ENCODE measurements at places on chromosomes 4 and X.

- DNase-seq: no peak
These were observed 514.3 kb downstream of the PCDH7 start for GRCh38 chr4:31234494-31234893.

DNA sequence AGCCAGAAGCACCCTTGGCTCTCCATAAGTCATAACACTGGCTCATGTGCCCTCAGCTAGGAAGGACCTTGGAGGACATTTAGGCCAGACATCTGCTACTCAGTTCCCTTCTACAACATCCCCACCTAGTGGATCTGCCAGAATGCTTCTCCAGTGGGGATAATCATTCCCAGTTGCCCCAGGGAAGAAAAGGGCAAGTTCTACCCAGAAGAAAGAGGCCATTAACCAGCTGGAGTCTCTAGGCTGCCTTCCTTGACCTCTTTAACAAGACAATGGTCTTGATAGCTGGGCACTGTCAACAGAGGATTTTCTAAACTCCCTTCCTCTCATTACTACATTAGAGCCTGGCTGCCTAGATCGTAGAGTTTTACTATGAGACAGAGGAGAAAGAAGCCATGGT lies 42.0 kb downstream of the LGI2 start:
- DNase-seq: no peak

DNA sequence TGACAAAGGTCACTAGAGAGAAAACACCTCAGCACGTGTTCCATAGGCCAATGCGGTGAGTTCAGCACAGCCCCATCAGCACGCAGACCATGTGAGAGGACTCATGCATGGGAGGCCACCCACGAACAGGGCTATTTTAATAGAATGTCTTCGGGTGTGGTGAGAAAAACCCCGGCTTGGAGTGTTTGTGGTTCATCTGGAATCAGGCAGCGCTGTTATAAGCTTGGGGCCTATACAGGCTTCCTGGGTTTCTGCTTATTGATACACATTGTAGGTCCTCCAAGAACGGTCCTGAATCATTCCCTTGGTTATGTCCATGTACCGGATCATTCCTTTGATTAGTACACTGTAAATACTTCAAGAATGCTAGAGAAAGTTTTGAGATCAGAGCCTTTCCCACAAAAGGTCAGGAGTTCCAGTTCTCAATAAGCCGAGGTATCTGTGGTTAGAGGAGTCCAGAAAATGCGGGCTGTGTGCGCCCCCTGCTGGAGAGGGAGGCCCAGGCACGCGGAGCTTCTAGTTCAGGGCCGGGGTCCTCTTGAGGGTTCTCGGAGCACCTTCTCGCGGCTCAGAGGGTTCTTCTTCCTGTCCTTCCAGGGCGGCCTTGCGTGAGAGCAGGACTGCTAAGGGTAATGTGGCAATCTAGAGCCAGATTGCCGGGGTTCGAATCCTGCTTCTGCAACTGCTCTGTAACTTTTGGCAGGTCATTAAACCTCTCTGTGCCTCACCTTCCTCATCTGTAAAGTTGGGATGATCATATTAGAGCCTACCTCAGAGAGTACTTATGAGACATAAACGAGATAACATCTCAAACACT lies 51.8 kb downstream of the TLR10 start:
- DNase-seq: no peak

DNA sequence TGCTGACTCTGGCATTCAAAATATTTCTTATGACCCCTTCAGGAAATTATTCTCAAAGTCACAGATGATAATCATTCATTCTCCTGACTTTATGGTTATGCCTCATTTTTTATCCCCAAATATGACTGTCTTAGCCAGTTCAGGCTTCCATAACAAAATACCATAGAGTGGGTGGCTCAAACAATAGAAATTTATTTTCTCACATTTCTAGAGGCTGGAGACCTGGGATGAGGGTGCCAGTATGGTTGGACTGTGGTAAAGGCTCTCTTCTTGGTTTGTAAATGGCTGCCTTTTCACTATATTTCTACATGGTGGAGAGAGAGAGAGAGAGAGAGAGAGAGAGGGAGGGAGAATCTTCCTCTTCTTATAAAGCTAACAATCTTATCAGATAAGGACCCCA lies 20.5 kb downstream of the FRMD7 start:
- no peak for DNase-seq

DNA sequence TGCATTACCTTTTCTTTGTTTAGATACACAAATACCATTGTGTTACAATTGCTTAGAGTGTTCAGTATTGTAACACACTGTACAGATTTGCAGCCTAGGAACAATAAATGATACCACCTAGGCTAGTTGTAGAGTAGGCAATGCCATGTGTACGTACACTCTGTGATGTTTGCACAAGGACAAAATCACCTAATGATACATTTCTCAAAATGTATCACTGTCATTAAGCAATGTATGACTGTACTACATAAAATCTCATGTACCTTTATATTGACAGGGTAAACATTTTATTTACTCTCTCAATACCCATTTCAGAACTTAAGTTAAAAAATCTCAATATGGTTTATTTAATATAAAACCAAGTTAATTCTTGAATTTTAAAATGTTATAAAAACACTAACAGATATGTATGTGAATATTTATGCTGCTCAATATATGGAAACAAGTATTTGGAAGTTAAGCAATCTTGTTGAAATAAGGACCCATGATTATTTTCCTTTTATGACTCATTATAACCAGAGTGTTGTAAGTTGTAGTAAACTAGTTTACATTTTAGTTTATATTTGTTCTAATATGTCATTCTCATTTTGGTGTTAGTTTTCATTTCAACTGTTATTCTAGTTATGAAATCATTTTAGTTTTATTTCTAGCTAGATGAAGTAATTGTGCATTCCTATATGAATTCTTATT lies 409.2 kb downstream of the TLL1 start:
- no peak for DNase-seq

DNA sequence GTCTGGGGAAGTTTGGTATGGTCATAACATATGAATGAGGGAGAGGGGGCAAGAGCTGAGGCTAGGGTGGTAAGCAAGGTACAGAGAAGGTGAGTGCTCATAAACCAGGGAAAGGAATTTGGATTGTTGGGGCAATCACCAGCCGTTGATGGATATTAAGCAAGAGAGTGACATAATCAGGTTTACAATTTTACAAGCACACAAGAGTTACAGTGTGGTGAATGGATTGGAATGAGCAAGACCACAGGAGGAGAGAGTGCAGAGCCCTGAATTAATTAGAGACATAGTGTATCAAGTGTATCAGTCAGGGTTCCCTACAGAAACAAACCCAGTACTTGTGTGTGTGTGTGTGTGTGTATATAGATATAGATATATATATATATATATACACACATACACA lies 18.7 kb upstream of the FMR1NB start:
- no peak for DNase-seq

GRCh38 chr4:148258535-148258934 lies 183.7 kb downstream of the NR3C2 start:
- DNase-seq: no peak

- no peak for DNase-seq
These were observed 1.4 kb downstream of the PRKG2 start for GRCh38 chr4:81213671-81214070.

- DNase-seq: no peak
These were observed 126.7 kb downstream of the RBM47 start for GRCh38 chr4:40502934-40503333.

GRCh38 chr4:186029571-186030398 lies 39.2 kb upstream of the TLR3 start:
- DNase-seq: no peak

DNA sequence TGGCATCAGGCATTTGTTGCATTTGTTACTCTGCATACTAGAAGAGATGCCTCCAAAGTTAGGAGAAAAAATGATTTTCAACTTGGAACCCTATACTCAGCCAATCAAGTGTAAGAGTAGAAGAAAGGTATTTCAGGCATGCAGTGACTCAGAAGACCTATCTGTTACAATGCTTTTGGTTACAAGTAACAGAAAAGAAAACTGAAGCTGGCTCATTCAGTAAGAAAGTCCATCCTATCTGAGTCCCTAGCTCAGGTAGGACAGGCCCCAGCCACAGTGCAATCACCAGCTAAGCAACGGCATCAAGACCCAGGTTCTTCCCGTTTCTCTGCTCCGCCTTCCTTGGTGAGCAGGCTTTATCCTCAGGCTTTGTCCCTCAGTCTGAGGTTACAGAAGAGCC lies 23.3 kb downstream of the MECP2 start:
- DNase-seq: no peak

DNA sequence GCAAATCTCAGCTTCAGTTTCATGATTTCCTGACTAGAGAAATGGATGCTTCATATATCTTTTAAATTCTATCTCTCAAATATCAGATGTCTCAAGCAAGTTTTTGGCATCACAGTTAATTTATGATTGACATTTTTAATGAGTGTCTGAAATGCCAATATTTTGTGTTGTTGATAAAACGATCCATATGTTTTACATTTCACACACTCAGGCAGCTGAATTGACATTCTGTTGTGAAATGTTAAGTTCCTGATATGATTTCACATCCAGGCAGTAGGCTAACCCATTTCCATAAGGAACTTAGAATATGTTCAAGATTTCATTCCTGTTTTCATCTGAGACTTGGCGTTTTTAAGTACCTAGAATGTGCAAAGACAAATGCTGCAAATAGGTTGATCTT lies 650.6 kb downstream of the PCDH18 start:
- no peak for DNase-seq

GRCh38 chr4:155973639-155974475 lies 20.2 kb upstream of the CTSO start:
- DNase-seq: no peak

- DNase-seq: no peak
These were observed 626.5 kb upstream of the CPEB2 start for GRCh38 chr4:14375816-14376215.

- no peak for DNase-seq
These were observed 32.0 kb upstream of the COL25A1 start for GRCh38 chr4:109334129-109335105.

- DNase-seq: no peak
These were observed 1.5 kb downstream of the ELF4 start for GRCh38 chrX:130108647-130109428.

GRCh38 chr4:109079201-109079600 lies 223.3 kb downstream of the COL25A1 start:
- DNase-seq: no peak

- DNase-seq: no peak
These were observed 12.7 kb upstream of the GTPBP6 start for GRCh38 chrX:331151-331824.

DNA sequence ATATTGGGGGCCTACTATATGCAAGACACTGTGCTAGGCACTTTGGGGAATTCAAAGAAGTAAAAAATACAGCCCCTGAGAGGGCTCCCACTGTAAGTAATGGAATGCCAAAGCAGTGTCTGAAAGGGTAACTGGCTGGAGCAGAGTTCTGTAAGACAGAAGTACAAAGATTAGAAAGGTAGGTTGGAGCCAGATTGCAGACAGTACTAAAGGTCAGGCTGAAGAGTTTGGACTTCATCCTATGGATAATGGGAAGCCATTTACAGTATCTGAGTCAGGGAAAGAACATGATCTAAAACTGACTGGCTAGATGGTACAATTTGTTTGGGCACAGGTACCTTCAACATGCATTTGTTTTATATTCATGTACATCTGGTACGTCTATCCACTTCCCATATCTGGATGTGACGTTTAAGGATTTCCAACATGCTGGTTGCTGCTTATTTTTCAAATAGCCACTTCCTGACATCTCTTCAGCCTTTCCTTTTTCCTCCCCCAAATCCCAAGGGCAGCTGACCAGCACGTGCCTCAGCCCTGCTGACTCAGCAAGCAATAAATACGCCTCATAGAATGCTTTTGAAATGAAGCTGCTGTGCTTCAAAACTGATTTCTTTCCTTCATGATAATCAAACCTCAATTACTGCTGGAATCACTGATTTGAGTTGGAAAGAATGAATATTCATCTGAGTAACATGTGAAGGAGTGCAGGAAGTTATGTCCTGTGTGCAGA lies 9.5 kb downstream of the ENOX2 start:
- no peak for DNase-seq

GRCh38 chr4:130486841-130487240 lies 1390.9 kb downstream of the C4orf33 start:
- no peak for DNase-seq

- DNase-seq: no peak
These were observed 791 bp downstream of the SMIM20 start for GRCh38 chr4:25914670-25915352.

- no peak for DNase-seq
These were observed 37.7 kb downstream of the ACE2 start for GRCh38 chrX:15563056-15563455.

DNA sequence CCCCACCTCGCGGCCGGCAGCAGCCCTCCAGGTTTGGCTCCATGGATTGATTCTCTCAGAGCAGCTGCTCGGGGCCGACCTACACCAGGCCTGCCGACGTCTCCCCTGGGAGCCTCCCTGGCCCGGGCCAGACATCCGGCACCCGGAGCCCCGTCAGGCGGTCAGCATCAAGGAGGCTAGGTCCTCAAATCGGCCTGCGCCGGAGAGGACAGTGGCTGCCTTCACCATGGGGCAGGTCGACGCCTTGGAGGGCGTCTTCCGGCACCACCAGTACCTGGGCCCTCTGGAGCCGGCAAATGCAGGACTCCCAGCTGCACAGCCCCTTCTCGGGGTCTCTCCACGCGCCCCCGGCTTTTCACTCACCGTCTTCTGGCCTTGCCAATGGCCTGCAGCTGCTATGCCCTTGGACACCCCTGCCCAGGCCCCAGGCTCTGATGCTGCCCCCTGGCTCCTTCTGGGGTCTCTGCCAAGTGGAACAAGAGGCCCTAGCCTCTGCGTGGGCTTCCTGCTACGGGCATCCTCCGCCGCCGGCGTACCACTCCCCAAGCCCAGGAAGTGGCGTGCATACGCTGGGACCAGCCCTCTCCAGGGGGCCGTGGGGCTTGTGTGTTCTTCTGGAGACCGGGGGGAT lies 341.8 kb downstream of the MAGEB5 start:
- DNase-seq: no peak

DNA sequence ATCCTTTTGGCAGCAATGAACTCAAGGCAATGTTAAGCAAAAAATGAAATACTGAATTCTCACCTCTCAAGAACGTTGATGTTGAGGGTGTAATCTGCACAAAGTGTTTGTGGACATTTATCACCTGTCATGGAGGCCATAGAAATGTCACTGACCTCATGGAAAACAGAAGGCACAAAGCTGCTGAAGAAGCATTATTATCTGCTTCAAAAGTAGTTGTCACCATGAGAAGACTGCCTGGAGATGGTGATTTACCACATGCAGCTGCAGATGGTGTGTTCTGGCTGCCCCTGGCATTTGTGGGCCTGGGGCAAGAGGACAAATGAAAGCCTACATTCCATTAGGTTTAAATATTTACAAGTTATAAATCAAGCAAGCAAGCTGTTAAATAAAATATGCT lies 116.8 kb upstream of the RPS6KA3 start:
- DNase-seq: no peak

GRCh38 chr4:82017680-82018079 lies 356.1 kb downstream of the HNRNPD start:
- no peak for DNase-seq

GRCh38 chr4:139801895-139802294 lies 136.3 kb downstream of the MGST2 start:
- DNase-seq: no peak

DNA sequence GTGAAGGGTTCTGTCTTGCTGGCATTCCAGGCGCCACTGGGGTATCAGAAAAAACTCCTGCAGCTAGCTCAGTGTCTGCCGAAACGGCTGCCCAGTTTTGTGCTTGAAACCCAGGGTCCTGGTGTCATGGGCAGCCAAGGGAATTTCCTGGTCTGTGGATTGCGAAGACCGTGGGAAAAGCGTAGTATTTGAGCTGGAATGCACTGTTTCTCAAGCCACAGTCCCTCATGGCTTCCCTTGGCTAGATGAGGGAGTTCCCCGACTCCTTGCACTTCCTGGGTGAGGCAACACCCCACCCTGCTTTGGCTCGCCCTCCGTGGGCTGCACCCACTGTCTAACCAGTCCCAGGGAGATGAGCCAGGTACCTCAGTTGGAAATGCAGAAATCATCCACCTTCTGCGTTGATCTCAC lies 40.1 kb downstream of the NOP14 start:
- DNase-seq: no peak

Data from keratinocyte (primary cell).